ENCODE measurements at places on chromosomes 5 and 9. TPM values are rescaled to one million over a fixed set of nuclear protein-coding genes. Genes with fewer than 3 reads are reported as not detected.

ZBTB34 gene
- 12.5 TPM for total RNA-seq

DNA sequence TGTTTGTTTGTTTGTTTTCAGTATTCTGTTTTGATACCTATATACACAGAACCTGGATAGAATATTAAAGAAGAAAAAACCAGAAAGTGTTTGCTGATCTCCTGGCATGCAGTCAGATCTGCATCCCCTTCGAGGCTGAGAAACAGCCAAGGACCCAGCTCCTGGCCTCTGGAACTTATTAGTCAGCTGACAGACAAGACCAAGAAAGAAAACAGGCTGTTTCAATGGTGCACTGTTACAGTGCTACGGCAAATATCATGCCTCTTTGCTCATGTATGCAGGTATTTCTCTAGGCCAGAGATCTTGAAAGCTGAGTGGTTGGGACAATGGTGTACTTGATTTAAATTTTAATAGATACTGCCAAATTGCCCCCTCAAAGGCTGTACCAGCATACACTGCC, 95.0 kb downstream of the C5orf15 start:
- DNase-seq = no peak

DNA sequence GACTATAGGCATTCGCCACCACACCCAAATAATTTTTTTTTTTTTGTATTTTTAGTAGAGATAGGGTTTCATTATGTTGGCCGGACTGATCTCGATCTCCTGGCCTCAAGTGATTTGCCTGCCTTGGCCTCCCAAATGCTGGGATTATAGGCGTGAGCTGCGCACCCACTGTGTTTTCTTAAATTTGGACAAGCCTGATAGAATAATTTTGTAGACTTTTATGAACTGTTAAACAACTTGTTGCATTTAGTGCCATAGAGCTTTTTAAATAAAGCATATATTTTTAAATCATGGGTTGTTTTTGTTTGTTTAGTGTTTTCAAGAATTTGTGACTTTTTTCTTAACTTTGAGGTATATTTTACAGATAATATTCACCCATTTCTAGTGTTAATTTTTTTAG, 4.8 kb downstream of the PHAX start:
- no peak for DNase-seq

DNA sequence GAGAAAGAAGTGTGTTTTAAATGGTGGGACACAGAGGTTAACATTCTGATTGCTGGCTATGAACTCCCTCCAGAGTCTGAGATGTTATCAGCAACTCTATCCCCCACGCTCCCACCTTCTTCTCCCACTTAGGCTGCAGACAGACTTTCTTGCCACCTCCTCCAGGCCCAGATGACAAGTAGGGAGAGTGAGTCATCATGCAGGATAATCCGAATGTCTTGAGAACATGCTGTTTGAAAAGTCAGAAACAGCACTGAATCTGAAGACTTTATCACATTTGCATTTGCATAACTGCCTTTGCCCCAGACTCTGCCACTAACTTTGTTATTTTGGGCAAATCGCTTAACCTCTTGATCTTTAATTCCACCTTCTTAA, 139.8 kb downstream of the ESM1 start:
- DNase-seq = no peak

DNA sequence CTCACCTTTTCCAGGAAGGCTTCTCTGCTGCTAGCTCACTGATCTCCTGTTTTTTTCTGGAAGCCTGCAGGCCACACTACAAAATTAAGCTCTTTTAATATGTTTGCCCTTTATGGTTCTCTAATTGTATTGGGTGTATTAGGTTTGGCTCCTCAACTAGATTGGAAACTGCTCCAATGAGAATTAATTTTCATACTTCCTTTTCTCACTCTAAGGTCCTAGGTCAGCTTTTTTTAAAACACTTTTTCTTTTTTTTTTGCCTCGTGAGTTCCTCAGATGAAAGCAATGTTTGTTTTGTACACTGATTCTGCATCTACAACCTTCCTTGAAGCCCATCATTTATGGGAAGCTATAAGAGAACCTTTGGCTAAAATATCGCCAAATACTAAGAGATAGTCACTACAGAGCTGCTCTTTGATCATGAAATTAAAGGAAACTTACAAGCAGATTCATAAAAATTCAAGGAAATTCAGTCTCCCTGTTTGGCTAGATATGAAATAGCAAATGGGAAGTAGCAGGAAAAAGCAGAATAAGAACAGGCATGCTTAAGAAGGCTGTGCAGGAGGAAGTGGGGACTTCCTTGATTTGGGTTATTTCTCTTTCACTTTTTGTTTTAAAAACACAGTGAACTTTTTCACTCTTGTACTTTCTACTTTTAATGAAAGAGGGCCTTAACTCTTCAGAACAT, 55.2 kb upstream of the FYB1 start:
- DNase-seq = no peak

DNA sequence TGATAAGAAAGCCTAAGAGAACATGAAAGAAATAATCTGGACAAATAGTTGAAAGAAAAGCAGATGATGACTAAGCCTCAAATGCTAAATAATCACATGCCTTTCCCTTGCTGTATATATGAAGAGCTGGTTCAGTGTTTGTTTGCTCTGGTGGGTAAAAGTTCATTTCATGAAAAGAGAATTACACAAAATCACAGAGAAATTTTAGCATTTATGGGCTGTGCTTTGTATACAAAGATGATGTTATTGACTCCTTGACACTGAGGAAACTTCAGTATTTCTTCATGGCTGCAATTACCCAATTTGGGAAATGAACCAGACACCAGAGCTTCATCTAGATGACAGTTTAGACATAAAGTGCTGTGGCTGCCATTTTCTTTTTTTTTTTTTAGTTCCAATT, 527.2 kb downstream of the NR2F1-AS1 start:
- no peak for DNase-seq

DNA sequence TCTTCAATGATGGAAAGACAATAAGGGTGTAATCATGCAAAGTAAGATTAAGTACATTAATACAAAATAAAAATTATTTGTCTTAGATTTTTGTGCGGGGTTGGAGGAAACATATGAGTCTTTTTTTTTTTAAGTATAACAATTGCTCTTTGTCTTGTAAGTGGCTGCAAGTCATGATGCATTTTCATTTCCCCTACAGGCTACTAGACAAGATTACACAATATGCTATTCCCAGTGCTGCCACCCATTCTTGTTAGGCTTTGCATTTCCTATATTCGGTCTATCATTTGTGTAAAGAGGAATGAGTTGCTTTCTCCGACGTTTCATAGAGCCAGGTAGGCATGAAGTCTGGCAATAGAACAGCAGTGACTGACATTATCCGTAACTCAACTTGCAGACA, 294.2 kb upstream of the CYLC2 start:
- DNase-seq = no peak

ANKRD18A gene
- 11.6 TPM for total RNA-seq

GRCh38 chr9:12695474-12695873, 2.3 kb downstream of the TYRP1 start:
- DNase-seq = no peak

DNA sequence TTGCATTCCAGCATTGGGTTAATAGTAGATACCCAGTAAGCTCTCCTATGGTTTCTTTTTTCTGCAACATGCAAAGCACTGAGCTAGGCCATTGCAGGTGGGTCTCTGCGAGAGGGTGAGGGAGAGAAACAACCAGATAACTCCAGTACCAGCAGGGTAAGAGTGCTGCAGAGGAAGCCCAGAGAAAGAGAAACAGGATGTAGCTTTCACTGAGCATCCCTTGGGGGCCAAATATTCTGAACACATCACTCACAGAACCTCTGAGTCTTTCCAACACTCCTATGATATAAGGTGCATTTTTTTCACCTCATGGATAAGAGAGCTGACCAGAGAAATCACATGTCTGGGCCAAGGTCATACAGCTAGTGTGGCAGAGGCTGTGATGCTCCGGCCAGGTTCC, 76.7 kb downstream of the TRIM32 start:
- no peak for DNase-seq

STKLD1 gene
- 1.9 TPM for total RNA-seq

F2RL1 gene
- total RNA-seq = 51.9 TPM

CD74 gene
- 2,003 TPM for total RNA-seq

IGIP gene
- total RNA-seq = 15.5 TPM

DNA sequence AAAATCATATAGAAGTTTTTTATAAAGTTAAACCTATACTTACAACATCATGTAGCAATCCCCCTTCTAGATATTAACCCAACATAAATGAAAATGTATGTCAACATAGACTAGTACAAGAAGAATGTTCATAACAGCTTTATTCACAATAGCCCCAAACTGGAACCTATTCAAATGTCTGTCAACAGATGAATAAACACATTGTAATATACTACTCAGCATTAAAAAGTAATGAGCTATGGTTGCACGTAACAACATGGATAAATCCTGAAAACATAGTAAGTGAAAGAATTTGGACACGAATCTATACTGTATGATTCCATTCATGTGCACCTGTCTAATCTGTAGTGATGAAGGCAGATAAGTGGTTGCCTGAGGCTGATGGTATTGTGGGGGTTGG, 73.9 kb downstream of the CSNK1G3 start:
- no peak for DNase-seq

DNA sequence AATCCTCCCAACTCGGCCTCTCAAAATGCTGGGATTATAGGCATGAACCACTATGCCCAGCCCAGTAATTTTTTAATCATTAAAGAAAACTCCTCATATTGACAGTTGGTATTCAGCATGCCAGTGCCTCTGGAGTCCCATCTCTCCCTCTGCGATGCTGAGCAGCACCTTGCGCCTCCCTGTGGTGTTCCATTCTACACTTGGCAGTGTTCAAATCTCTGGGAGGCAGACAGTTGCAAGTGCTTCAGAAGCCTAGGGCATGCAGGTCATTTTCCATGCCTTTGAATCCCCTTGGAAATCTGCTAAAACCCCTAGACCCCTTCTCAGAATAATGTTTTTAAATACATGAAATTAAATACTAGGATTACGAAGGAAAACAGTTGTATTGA, 41.3 kb downstream of the GARNL3 start:
- no peak for DNase-seq

DNA sequence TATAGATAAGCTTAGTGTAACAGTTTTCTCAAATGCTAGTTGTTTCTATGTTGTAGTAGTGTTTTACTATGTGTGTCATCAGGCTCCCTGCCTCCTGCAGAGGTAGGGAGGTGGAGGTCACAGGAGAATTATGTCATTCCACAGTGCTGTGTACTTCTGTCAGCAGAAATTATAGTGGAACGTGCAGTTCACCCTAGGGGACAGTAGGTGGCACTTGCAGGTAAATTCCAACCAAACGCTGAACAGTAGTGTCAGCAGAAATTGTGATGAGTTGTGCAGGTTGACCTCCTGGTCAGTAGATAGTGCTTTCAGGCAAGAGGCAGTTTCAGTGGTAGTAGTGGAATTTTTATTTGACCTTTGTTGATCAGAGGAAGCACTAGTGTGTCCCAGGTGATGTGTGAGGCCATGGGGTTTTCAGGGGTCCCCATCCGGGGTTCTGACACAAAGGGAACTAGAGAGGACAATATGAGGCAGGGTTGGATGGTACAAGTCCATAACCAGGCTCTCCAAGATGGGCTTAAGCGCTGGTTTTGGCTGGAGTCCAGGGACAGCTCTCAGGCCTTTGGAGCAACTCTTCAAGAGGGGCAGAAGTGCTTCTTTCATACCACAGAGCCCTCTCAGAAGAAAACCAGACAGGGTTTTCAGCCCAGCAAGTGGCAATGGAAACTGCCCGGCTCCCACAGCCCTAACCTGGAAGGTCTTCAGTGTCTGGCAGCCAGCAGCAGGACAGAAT, 402.9 kb downstream of the CYLC2 start:
- DNase-seq = peak; percentile 54

DNA sequence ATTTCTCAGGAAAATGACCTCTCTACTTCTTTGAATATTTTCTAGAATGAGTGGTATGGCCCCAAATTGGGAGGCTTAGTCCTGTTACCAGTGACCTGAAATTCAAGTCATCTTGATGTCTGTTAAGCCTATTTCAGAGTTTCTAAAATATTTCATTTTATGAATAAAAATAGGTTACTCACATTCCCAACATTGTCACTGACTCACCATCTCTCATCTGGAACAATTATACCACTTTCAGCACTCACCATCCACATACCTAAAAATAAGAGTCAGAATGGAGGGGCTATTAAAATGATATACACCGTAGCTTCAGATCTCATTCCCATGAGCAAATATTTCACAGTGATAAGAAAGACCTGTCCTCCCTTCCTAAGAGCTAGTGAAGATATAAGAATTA, 71.8 kb downstream of the KIAA1958 start:
- no peak for DNase-seq

GRCh38 chr9:106753155-106753671, 109.8 kb upstream of the ZNF462 start:
- no peak for DNase-seq

GADD45G gene
- total RNA-seq = 7.3 TPM

- DNase-seq = peak; percentile 45
These were observed 937 bp upstream of the SLC26A2 start for GRCh38 chr5:149959406-149960236.

DNA sequence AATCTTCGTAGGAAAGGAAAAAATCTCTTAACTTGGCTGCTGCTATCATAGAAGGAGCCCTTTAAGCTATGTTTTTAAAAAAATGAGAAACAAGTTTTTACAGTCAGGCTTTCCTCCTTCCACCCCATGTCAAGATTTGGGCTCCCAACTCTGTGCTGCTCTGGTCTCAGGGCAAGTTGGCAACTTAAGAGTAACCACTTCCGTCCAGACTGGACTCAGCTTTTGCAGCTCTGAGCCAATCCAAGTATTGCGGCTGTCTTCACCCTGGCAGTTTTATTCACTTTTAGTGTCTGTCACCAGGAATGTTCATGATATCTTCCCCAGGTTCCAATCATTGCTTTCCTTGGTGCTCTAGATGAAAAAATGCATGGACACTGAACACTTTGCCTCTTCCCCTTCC, 115.9 kb upstream of the GAS1 start:
- DNase-seq = no peak

DNA sequence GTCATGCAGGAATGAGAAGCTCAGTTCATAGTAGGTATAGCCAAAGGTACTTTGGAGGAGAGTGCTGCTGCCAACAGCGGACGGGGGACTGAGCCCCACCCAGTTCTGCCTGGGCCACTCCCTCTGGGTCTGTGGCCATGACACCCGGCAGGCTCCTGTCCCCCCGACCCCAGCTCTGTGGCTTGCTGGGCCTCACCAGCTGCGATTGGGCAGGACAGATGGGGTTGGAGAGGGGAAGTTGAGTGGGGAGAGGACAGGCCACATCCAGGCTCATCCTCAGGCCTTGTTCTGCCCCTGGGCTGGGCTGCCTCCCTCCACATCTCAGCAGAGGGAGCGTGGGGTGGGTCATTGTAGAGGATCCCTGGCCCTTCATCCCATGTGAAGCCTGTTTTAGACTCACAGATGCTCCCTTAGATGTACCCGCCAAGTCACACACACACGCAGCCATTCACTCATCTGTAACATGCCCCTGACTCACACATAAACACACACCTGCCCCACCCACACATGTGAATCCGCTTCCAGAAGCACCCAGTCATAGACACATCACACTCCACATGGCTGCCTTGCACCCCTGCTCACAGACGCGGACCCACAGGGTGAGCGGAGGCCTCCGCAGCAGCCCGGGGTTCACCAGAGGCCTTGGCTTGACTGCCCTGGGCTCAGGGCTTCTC, 48.8 kb downstream of the NTNG2 start:
- DNase-seq = no peak

KCNV2 gene
- not detected for total RNA-seq

MAMDC4 gene
- 8.1 TPM for total RNA-seq

Measured in kidney (tissue), 22 donors.